NCI-H526 treated with DMSO at 0.1 percent for 48 hours (cell line): ENCODE measurements at places on chromosomes 7 and 10.

DNA sequence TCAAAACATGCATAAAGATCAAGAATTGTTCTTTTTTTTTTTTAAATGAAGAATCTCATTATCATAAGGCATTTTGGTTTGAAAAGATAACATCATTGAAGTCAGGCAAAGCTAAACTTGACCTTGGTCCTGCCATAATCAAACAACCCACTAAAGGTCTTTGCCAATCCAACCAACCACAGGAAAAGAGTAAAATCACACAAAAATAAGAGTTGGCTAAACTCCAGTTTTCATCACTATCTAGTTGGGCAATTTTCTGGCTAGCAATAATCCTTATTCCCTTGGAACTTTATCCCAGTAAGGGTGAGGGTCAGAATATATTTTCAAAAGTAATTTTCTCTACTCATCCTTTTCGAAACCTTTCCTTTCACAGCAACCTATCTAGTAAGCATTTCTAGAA, 62.4 kb downstream of the HIBADH start:
- no peak for DNase-seq

DNA sequence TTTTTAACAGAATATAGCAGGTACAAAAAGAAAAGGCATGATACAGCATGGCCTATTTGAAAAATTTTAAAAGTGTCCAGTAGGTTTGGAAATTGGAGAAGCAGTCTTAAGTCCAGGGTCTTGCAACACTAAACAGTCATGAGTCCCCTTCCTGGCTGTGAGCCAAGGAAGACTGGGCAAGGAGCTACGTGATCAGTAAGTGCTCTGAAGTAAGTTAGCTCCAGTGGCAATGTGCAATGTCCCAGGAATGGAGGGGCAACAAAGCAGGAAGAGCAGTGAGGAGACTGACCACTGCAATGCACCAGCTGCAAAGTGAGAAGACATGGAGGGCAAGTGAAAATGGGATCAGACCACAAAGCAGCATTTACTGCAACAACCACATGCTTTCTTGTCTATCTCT, 72.9 kb upstream of the GRID1 start:
- DNase-seq, result no peak

DNA sequence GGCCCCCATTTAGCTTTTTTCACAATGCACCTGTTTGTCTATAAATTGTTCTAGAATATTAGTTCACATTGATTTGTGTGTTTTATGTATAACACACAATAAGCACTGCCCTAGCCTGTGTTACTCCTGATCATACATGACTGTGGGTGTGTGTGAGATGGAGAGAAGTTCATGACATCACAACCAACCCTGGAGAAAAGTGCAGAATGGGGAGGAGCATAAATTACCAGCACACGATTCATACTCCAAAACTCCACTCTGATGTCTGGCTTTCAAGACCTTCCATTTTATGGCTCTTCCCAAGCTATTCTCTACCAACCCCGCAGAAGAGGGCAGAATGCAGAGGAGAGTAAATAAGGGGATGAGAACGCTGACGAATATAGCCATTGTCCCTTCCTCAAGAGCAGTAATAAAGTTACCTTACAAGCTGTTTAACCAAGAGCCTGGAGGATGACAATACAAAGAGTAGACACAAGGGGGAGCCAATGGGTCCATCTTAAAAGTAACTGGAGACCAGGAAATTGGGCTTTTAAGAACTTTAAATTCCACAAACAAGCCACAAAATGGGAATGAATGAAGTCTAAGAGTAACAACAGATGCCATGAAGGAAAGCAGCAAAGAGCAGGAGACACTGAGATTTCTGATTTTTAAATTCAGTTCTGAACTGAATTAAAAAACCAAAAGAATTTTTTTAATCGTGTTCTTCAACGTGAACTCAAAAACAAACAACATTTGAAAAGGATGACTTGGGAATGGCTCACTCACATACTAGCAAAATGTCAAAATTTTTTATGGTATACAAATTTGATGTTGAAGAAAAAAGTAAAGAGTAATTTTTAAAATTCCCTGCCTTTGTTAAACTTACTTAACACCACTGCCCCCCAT, 159.6 kb downstream of the PARD3 start:
- peak; percentile 25 for DNase-seq

DNA sequence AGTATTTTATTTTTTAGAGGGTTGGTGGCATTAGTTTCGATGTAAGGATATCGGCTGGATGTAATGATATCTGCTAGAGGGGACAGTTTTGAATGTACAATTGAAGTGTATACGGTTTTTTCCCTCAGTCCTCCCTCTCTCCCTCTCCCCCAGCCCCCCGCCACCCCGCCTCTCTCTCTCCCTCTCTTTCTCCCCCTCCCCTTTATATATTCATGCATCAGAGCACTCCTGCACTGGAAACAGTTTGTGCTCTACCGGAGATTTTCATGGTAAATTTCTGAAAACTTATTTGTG, 1.6 kb downstream of the GLCCI1 start:
- DNase-seq, result peak; percentile 75

DNA sequence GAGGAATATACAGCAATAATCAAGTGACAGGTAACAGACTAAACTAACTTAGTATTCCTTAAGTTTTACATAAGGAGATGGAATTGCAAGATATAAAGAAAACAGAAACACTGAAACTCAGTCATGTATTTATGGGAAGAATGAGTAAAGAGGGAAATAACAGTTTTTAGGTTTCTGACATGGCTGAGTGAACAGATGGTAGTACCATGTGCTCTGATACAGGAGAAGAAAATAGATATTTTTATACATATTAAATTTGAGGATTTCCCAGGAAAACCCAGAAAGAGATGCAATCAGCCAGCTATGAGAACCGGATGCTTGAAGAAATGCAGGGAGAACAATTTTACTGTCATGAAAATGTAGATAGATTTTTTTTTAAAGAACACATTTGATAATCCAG, 669.5 kb upstream of the GRM3 start:
- DNase-seq, result no peak

DNA sequence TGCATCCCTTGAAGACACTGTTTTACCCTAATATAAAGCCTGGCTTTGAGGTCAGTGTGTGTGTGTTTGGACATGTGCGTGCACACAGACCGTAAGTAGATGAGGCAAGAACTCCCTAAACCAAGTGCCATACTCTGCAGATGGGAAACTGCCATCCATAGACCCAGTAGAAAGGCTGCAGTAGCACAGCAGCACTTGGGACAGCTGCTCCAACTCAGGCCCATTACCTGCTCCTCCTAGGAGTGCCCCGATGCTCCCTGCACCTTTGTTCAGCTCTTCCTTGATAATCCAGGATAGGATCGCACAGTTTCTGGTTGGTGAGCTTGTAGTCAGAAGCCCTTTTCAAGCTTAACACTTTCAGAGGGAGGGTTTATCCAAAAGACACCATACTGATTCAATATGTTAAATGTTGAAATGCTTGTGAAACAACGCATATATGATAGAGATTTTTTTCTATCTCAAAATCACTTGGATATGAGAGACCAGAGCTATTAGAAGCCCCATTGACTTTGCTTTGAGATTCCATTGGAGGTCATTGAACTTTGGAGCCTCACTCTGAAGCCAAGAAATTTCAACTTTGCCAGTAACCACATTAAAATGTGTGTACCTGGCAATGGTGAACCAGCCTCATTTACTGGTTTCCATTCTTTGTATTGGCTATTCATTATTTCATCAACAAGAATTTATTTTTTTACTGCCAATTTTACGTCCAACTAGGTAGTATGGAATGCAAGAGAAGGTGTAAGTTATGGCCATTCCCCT, 757.0 kb upstream of the GALNT17 start:
- DNase-seq, result no peak

DNA sequence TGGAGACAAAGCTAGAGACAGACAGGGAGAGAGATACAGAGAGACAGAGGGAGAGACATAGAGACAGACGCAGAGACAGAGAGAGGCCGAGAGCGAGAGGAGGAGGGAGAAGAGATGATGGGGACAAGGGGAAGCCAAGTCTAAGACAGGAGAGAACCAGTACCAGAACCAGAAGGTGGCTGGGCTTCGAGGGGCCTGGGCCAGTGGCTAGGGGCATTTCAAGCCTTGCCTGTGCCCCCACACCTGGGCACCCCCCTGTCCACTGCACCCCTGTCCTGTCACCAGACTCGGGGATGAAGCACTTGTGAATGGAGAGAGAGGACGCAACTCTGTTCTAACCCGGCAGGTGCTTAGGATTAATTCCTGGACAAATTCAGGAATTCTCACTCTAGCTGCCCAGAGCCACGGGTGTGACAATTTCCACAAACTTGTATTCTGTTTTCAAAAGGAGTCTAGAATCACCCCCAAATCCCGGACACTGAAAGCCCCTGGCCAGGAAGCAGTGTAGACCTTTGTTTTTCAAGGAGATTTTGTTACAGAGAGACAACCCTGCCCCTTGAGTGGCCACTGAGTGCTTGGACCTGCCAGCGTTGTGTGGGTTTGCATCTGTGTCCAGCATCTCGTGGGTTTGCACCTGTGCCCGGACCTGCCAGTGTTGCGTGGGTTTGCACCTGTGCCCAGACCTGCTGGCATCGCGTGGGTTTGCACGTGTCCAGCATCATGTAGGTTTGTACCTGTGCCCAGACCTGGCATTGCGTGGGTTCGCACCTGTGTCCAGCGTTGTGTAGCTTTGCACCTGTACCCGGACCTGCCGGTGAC, 157.3 kb downstream of the WDR37 start:
- DNase-seq, result no peak

GRCh38 chr7:100567031-100567730, 6.5 kb downstream of the SAP25 start:
- no peak for DNase-seq

DNA sequence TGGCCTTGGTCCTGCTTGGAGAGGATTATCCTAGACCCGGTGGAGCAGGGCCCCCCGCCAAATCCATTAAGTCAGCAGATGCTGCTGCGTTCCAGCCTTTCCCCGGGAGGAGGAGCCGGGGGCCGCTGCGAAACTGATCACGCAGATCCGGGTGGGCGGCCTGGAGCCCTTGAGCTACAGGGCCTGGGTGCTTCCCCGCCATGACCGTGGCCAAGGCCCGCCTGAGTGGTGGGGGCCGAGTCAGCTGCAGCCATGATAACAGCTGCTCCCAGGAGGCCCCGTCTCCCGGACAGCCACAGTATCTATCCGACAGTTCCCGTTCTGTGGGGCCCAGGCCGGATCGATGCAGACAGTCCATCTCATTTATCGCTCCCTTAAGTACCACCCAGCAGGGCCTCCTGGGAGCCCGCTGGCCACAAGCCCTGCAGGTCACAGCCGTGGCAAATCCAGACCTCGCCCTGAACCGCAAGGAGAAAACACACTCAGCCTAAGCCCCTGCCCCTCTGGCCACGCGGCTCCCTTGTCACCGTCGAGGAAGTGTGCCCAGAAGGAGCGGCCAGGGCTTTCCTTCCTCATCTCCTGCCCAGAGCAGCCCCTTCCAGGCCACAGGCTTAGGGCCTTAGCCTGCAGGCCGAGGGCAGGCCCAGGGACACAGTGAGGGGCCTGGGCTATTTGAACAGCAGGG, 34.4 kb upstream of the SLC29A4 start:
- DNase-seq, result no peak

- DNase-seq, result no peak
These were observed 292.0 kb upstream of the FZD8 start for GRCh38 chr10:35933940-35934641.

- DNase-seq, result no peak
These were observed 112.2 kb upstream of the JCAD start for GRCh38 chr10:30171601-30172000.

GRCh38 chr10:29634105-29634504, 666 bp downstream of the SVIL start:
- no peak for DNase-seq

DNA sequence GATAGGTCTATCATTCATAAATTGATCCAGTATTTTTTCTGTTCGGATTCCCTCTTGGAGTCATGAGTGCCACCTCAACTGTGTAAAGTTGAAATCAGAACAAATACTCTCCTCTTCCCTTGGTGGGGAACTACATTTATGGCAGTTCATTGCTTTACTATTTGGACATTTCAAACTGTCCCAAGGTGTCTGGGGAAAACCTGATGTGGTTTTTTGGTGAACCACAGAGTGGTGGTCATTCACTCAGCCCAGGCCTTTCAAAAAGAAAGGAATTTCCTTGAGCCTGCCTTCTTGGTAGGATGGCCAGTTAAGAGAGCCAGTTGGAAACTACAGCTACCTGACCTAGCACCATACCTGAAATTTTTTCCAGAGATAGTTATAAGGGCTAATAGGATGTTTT, 59.0 kb downstream of the ABCB1 start:
- no peak for DNase-seq

- no peak for DNase-seq
These were observed 45.4 kb downstream of the FAM53B start for GRCh38 chr10:124698545-124699469.

DNA sequence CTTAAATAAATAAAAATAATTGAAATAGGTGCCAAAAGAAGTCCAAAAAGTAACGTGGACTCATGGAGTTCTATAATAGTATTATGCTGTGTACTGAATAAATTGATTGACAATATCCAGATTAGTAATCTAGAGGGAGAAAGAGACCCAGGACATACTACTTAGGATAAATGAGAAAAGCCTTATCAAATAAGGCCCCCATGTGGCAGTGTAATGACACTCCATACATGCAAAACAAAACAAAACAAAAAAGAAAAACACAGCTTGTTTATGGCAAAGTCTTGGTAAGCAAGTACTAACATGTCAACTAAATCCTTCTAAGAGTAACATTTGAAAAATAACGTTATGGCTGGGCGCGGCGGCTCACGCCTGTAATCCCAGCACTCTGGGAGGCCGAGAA, 3.6 kb upstream of the RUNDC3B start:
- DNase-seq, result peak; percentile 10

GRCh38 chr10:71708301-71708703, 11.3 kb downstream of the C10orf105 start:
- DNase-seq, result peak; percentile 10

DNA sequence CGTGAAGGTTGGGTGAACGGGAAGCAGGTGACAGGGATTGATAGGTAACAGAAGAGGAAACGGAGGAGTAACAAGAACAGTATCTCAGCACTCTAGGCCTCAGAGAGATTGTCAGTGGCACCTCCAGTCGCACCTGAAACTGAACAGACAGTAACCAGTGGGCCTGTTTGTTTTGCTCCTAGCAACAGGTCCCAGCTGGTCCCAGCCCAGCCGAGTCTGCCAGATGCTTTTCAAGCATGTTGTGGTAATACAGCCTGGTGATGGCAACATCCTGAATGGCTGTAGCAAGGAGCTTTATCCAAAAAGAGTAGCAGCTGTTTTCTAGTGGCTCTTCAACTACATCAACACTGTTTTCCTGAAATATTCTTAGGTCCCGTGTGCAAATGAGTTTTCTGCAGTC, 4.7 kb downstream of the CACNB2 start:
- no peak for DNase-seq

GRCh38 chr7:68601826-68602225, 996.4 kb upstream of the AUTS2 start:
- no peak for DNase-seq

- no peak for DNase-seq
These were observed 168.1 kb downstream of the ARID5B start for GRCh38 chr10:62069452-62070178.

DNA sequence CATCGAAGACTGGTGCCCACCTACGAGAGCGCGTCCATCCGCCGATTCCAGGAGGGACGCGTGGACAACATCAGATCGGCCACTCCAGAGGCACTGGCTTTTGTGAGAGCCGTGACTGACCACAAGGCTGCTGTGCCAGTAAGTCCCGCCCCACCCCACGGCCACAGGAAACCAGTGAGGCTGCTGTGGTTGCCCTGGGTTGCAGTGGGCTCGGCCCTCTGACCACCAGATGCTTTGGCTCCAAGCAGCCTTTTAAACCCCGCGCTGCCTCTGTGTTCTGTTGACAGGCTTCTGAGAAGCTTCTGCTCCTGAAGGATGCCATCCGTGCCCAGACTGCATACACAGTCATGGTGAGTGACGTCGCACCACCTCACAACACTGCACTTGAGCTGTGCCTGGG, 24.4 kb upstream of the C10orf53 start:
- no peak for DNase-seq
